ENCODE measurements at places on chromosomes 11 and 22.

GRCh38 chr11:16393340-16393739 is 37.0 kb upstream of the SOX6 start:
- DNase-seq = no peak

DNA sequence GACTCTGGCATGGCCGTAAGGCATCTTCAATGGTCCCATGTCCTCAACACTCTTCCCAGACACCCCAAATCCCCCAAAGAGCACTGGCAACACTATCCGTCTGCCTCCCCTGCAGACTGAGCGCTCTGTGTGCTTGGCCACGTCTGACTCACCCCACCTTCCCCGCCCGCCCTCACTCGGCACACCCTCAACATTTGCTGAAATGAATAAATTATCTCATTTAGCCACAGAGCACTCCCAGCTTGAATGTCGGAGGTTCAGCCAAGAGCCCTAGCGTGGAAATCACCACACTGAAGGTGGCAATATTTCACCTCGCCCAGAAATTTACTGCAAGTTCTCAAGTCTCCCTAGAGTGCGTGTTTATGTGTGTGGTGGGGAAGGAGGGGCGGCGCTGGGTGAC is 46.6 kb upstream of the TCF20 start:
- peak; percentile 68 for DNase-seq

DNA sequence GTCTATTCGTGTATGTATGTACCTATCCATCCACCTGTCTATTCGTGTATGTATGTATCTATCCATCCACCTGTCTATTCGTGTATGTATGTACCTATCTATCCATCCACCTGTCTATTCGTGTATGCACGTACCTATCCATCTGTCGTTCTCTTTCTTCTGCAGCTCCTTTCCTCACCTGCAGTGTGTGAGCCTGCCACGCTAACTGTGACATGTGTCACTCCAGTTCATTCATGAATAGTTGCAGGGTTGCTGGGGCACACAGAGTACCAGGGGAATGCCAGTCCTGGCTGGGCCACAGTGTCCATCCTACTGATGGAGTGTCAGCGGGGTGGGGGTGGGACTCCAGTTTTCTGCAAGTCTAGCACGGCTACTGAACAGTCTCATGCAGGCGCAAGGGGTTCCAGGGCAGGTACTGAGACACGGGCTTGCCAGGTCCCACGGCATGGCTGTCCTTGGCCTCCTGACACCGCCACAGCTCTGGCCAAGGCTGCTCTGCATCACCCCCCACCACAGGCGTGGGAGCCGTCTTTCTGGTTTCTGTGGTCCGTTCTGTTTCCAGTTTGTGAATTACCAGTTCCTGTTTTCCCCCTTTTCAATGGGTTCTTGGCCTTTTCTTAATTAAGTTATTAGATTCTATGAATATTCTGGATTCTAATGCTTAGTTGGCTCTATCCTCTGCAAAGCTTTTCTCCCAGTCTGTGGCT is 88.8 kb upstream of the CLDN5 start:
- DNase-seq = no peak

GRCh38 chr11:45751430-45751829 is 53.5 kb upstream of the SLC35C1 start:
- DNase-seq = no peak

- no peak for DNase-seq
Measured at GRCh38 chr22:17944256-17944655, 80.1 kb downstream of the MICAL3 start.

- DNase-seq = no peak
Measured at GRCh38 chr11:68011051-68011943, 1.2 kb downstream of the ALDH3B1 start.

DNA sequence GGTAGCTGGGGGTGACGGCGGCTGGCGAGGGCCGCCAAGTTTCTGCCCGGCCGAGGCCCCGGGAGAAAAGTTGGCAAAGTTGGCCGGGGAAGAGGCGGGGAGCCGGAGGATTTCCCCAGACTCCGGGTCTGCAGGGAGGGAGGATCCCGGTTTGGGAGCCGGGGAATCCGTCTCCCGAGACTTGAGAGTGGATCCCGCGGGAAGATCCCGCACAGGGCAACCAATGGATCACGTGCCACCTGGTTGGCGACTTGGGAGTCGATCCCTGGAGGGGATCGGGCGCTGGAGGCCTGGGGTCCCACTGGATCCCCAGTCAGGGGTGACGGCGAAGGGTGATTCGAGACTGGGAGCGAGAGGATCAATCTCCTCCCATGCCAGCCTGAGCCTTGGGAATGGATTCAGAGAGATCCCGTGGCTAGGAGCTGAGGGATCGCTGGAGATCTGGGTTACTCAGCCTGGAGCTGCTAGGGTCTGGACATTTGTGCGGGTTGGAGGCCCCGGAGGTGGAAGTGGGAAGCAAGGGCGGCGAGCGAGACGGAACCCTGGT is 394 bp downstream of the KIAA1671 start:
- DNase-seq = no peak

GRCh38 chr22:25624476-25624875 is 60.0 kb downstream of the GRK3 start:
- DNase-seq = no peak

DNA sequence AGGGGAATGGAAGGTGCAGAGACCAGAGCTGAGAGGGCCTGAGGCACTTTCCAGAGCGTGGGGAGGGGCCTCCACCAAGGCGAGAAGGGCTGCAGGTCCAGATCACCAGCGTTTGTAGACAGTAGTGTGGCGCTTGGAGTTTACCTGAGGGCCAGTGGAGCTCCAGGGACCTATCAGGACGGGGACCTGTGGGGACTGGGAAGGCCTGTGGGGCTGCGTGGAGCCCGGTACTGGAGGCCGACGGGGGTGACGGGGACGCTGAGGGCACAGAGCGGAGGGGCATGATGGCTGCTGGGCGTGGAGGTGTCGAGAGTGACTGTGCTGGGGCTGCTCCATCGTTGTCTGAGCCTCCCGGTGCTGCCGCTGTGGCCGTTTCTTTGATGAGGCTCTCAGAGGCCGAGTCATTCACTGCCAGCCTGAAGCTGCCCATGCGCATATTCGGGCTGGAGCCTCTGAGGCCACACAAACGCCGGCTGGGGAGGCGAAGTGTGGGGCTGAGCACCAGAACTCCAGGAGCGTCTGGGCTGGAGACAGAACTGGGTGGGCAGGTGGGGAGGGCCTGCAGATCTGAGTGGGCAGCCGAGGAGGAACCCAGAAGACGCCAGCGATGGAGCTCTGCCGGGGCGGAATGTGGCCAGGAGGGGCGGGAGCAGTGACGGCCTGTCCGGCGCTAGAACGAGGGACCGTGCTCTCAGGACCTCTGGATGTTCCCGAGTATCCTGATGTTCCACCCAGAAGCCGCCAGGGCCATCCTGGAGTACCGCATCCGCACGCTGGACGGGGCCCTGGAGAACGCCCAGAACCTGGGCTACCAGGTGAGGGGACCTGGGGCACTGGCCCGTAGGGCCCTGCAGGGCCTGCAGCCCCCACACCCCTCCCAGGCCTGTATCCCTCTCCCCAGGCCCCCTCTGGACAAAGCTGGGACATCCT is 2.6 kb downstream of the PGGHG start:
- no peak for DNase-seq

GRCh38 chr22:20380486-20380885 is 13.5 kb upstream of the ZNF74 start:
- DNase-seq = no peak
